Ecto neural progenitor cell (in vitro differentiated cells): ENCODE measurements at places on chromosomes 1 and 21.

DNA sequence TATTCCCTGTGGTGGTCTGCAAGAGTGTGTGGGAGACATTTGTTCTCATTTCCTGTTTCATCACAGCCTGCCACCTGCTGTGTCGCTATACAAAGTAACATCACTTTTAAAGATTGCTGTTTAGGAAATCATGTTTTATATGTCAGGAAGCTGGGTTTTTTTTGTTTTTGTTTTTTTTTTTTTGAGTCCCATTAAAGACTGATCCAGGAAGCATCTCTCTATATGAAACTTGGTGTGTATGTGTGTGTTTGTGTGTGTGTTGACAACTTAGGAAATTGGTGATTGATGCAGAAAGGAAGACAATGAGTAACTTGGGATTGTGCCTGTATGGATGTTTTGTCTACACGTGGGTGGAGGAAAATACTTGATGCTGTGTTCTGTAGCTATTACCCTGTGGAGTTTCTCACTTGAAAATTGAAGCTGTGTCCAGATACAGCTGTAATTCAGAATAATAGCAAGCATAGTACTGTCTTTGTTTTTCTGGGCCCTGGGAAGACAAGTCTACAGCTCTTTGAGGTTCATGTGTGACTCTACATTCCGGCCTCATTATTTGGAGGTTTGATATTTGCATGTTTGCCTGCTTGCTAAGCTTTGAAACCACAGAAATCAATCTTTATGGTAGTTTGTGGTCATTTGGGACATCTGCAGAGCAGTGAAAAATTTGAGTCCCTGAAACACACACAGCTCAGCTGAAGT is 47.9 kb downstream of the LAMC1 start:
- DNase-seq, result no peak

- DNase-seq, result no peak
Measured at GRCh38 chr1:230069796-230070195, 2.8 kb downstream of the GALNT2 start.

DNA sequence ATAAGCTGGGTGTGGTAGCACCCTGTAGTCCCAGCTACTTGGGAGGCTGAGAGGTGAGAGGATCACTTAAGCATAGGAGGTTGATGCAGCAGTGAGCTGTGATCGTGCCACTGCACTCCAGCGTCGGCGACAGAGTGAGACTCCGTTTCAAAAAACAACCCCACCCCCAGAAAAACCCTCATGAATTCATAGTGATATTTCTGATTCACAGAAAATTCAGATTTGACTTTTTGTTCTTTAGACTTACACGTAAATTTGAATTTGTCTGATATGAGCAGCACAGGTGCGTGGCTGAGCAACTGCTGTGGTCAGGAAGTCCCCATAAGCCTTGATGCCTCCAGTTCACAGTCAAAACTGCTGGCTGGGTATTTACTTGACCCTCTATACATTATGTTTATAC is 10.0 kb upstream of the MORC3 start:
- no peak for DNase-seq

- no peak for DNase-seq
Measured at GRCh38 chr1:186113461-186113860, 261.6 kb downstream of the TPR start.

GRCh38 chr21:41576013-41576615 is 68.2 kb upstream of the TMPRSS2 start:
- no peak for DNase-seq

DNA sequence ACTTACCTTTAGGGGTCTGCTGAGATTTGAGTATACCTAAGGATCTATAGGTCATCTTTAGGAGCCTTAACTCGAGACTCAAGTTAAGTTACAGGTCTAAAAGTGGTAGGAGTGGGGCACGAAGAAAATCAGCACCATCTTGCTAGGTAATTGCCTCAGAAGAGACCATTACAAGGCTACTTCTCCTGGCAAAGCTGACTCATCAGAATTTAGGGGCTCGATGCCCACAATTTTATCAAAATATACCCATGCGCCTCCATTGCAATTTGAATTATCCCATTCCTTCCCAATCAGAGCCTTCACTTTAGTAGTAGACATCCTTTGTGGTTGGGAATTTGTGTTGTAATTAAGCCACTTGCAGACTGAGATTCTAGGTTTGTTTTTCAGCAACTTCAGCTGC is 1994.3 kb downstream of the MRPL39 start:
- DNase-seq, result no peak

DNA sequence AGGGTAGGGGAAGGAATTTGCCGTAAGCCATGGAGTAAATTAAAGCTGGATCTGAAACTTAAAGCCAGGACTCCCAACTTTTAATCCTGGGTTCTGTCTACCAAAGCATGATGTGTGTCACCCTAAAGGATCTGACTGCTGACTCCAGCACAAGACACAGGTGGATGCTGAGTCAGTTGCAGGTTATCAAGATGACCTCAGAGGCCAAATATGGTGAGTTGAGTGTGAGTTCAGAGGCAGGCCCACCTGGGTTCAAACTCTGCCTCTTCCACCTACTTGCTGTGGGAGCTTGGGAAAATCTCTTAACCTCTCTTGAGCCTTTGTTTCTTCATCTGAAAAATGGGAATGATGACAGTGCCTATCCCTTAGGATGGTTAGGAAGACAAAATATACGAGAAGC is 16.7 kb upstream of the LDLRAP1 start:
- DNase-seq, result no peak

GRCh38 chr21:15801352-15801863 is 71.6 kb downstream of the USP25 start:
- no peak for DNase-seq

- no peak for DNase-seq
Measured at GRCh38 chr1:196380316-196380715, 227.9 kb downstream of the KCNT2 start.

GRCh38 chr1:20058531-20058930 is 11.5 kb upstream of the PLA2G5 start:
- no peak for DNase-seq

DNA sequence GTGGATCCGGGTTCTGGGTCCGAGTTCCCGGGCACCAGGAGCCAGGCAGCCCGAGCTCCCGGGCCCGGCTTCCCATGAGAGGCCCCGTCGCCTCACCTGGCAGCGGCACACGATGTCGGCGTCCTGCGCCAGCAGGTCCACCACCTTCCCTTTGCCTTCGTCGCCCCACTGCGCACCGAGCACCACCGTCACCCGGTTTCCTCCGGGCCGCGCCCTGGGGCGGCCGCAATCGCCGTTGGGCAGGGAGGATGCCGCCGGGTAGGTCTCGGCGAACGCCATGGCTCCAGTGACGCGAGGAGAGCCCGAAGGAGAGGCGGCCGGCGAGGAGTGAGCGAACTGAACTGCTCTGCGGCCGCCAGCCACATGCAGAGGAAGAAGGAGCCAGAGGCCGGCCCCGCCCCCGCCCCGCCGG is at the start of gene ADSS2:
Gene ADSS2 (minus strand): TSS at position 371 of the 412 bp plus-strand sequence. CDS start 92 bp downstream, at position 279.
- DNase-seq, result no peak
